Lower leg skin (tissue), 4 donors: ENCODE measurements at places on chromosomes 7 and 10. TPM values are rescaled to one million over a fixed set of nuclear protein-coding genes. Genes with fewer than 3 reads are reported as not detected.

Gene PRLHR
- not detected for total RNA-seq

Gene RTKN2
- 0.67 TPM for total RNA-seq

Gene STN1
- total RNA-seq, result 20.7 TPM

Gene SERPINE1
- total RNA-seq, result 8.9 TPM
